Myometrial cell (primary cell): ENCODE measurements at places on chromosomes 4 and X. TPM values are rescaled to one million over a fixed set of nuclear protein-coding genes. Genes with fewer than 3 reads are reported as not detected.

The SMIM10L2A gene
- under 0.01 TPM in 1 of 2 replicates, not detected in the other for total RNA-seq

The ZNF711 gene
- total RNA-seq: 0.18 and 0.29 TPM in 2 replicates

The CENPE gene
- total RNA-seq: 12.6 and 14.4 TPM in 2 replicates

The TNIP3 gene
- total RNA-seq: 0.18 TPM in 1 of 2 replicates, not detected in the other
